ENCODE measurements at places on chromosomes 4 and X. TPM values are rescaled to one million over a fixed set of nuclear protein-coding genes. Genes with fewer than 3 reads are reported as not detected.
A peak's percentile ranks its signal among the peaks of the same experiment; 100 is the strongest.

DNA sequence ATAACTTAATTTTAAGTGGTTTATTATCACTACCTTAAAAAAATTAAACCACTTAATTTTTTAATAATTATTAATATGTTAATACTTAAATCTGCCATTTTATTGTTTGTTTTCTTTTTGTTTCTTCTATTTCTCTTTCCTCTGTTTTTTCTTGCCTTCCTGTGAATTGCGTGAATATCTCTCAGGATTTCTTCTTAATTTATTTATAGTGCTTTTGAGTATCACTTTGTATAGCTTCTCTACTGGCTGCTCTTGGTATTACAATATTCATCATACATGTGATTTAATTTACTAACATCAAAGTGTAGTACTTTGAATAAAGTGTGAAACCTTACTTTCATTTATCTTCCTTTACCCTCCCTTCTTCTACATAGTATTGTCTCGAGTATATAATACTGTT lies 349.5 kb upstream of the CPXCR1 start:
- no peak overlapping the region for H3K27ac ChIP-seq
- no peak overlapping the region for H3K4me3 ChIP-seq
- DNase-seq, result no peak
- no peaks in the 10 kb centered on the region for H3K27me3 ChIP-seq
- H3K4me1 ChIP-seq, result no peaks in the 10 kb centered on the region
- no peaks in the 10 kb centered on the region for H3K36me3 ChIP-seq

The NR3C2 gene
- polyA plus RNA-seq, result 0.09 TPM

The EVC gene
- 0.33 TPM for polyA plus RNA-seq

DNA sequence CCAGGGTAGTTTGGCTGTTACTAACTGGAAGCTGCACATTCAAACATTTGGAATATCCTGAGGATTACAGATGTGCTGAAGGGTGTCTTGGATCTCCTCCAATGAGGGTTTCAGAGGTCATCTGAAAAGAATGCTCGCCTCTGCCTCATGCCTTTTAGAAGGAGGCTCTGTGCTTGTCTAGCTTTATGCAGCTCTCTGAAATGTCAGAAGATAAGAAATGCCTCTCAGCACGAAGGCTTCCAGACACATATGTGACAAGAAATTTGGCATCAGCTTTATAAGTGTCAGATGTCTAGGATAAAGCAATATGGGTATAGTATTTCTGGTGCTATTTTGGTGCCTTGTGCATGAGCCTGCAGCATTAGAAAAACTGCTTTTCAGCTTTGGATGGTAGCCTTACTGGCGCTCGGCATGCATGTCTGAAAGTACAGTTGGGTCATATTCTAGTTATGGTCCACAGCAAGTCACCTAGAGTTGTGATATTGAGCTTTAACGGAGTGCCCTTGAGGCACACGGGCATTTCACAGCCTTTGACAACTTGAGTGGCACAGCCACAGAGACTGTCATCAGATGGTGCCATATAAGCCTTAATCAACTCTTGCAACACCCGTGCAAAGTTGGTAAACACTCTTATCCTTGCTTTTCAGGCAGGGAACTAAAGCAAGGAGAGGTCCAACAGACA lies 70.8 kb upstream of the PGRMC2 start:
- no peaks in the 10 kb centered on the region for H3K36me3 ChIP-seq
- DNase-seq, result no peak
- H3K27me3 ChIP-seq, result no peaks in the 10 kb centered on the region
- H3K4me3 ChIP-seq, result no peak overlapping the region
- H3K4me1 ChIP-seq, result no peaks in the 10 kb centered on the region

DNA sequence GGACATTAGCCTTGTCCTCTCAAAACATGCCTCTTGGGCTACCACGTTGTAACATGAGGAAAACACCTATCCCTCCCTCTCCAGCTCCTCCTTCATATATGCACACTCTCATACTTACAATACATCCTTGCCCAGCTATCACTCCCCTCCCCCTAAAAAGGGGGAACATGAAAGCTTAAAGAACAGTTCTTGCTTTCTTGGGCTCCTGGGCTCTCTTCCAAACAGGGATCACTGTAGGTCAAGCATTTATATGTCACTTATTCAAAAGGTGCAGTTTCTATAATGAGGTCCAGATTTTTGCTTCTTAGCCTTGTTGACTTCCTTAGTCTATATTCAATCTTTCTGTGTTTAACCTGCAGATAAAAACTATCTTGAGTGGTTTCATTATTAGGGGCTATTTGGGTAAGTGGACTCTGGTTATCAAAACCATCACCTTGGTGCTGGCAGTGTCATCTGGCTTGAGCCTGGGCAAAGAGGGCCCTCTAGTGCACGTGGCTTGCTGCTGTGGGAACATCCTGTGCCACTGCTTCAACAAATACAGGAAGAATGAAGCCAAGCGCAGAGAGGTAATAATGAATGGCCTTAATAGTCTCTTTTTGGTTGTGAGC lies 119.4 kb downstream of the AKAP4 start:
- H3K27me3 ChIP-seq, result no peaks in the 10 kb centered on the region
- no peak overlapping the region for H3K27ac ChIP-seq
- DNase-seq, result no peak
- no peaks in the 10 kb centered on the region for H3K36me3 ChIP-seq
- no peak overlapping the region for H3K4me3 ChIP-seq
- H3K4me1 ChIP-seq, result no peaks in the 10 kb centered on the region

DNA sequence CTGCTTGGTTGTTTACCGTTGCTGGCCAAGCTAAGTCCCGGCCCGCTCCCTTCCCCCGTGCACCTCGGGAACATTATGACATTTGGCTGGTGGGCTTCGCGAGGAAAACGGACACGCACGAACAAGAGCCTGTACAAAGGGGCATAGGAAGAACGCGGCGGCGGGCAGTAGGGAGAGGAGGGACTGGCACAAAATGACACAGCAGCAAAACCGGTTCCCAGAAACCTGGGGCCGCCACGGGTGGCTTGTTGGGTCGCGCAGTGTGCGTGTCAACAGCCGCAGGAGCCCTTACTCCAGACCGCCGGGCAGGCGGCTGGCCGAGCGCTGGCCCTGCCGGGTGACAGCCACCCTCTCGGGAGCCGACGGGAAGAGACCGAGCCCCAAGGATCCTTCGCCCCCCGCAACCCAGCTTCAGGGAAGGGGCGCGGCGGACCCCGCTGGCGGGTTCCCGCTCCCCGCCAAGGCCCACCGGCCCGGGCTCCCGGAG lies 1.6 kb upstream of the LIN54 start:
- no peaks in the 10 kb centered on the region for H3K27me3 ChIP-seq
- H3K4me3 ChIP-seq, result peak overlapping the region; percentile 73
- no peaks in the 10 kb centered on the region for H3K36me3 ChIP-seq
- peaks cover 35% of the 10 kb centered on the region for H3K4me1 ChIP-seq
- DNase-seq, result no peak

The ADAMTS3 gene
- not detected for polyA plus RNA-seq

DNA sequence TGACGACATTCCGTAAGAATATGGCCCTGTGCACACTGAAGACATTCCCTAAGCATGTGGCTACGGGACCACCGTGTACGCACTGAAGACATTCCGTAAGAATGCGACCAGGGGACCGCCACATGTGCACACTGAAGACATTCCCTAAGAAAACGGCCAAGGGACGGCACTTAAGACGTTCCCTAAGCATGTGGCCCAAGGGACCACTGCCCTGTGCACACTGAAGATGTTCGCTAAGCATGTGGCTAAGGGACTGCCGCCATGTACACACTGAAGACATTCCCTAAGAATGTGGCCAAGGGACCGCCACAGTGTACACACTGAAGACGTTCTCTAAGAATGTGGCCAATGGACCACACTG lies 21.4 kb downstream of the DHRSX start:
- H3K36me3 ChIP-seq, result peaks cover 2% of the 10 kb centered on the region
- no peak overlapping the region for H3K4me3 ChIP-seq
- no peak overlapping the region for H3K27ac ChIP-seq
- no peaks in the 10 kb centered on the region for H3K27me3 ChIP-seq
- no peaks in the 10 kb centered on the region for H3K4me1 ChIP-seq
- no peak for DNase-seq

DNA sequence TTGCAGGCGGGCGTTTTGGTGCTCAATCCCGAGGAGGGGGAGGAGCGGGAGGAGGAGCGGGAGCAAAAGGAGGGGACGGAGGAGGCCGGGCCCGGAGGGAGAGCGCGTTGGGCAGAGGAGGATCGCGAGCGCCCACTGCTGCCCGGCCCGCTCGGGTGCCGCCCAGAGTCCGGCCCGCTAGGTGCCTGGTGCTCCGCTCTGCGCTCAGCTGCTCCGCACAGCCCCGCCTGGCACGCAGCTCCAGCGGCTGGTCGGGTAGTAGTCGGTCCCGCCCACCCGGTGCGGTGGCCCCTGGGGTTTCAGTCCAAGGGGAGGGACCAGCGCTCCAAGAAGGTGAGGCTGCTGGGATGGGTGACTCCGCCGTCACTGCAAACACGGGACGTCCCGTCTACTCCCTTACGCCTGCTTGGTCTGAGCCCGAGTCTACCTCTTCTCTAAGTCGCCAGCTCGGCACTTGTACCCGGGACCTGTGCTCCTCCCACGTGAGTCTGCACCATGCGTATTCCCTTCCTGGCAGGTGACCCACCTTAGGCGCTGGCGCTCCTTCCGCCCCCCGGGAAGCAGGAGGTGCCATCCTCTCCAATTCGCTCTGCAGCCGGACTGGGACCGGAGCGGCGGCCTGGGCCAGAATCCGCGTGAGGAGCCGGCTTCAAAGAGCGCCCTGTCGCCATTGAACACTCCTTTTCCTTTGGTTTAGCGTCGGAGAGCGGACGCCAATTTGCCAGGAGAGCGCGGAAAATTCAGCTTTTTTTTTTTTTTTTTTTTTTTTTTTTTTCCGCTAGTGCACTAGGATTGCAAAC lies 405 bp upstream of the HS3ST1 start:
- H3K36me3 ChIP-seq, result no peaks in the 10 kb centered on the region
- no peak overlapping the region for H3K27ac ChIP-seq
- DNase-seq, result peak; percentile 59
- peaks cover 43% of the 10 kb centered on the region for H3K27me3 ChIP-seq

GRCh38 chrX:105706041-105706440 lies 116.3 kb upstream of the NRK start:
- H3K27ac ChIP-seq, result no peak overlapping the region
- no peaks in the 10 kb centered on the region for H3K4me1 ChIP-seq
- H3K36me3 ChIP-seq, result no peaks in the 10 kb centered on the region
- H3K4me3 ChIP-seq, result no peak overlapping the region
- H3K27me3 ChIP-seq, result no peaks in the 10 kb centered on the region

GRCh38 chrX:123994730-123995129 lies 33.2 kb downstream of the STAG2 start:
- peak overlapping the region; percentile 75 for H3K27ac ChIP-seq
- H3K27me3 ChIP-seq, result no peaks in the 10 kb centered on the region
- peak; percentile 22 for DNase-seq
- H3K4me3 ChIP-seq, result no peak overlapping the region

DNA sequence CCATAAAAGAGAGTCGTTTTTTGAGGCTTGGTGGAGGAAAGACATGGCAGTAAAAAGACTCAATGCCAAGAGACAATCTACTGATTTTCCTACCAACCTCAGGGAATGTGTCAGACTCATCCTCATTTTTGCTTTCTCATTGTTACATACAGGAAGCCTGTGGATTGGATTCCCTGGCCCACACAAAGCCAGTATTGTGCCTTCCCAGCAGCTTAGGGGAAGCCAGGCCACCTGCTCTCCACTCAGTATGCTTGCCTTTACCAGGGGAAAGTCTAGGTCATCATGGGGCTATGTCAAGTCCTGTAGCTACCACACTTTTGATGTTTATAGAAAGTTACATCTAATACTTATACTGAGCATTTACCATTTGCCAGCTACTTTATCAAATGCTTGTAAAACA lies 11.0 kb downstream of the BMX start:
- H3K4me1 ChIP-seq, result no peaks in the 10 kb centered on the region
- no peak overlapping the region for H3K27ac ChIP-seq
- no peak overlapping the region for H3K4me3 ChIP-seq
- DNase-seq, result no peak
- no peaks in the 10 kb centered on the region for H3K27me3 ChIP-seq

- no peak overlapping the region for H3K4me3 ChIP-seq
- no peaks in the 10 kb centered on the region for H3K36me3 ChIP-seq
- H3K27ac ChIP-seq, result no peak overlapping the region
- no peak for DNase-seq
- H3K4me1 ChIP-seq, result no peaks in the 10 kb centered on the region
Measured at GRCh38 chrX:122418758-122419157, 765.3 kb upstream of the GRIA3 start.

The PLXNB3 gene
- polyA plus RNA-seq, result not detected

DNA sequence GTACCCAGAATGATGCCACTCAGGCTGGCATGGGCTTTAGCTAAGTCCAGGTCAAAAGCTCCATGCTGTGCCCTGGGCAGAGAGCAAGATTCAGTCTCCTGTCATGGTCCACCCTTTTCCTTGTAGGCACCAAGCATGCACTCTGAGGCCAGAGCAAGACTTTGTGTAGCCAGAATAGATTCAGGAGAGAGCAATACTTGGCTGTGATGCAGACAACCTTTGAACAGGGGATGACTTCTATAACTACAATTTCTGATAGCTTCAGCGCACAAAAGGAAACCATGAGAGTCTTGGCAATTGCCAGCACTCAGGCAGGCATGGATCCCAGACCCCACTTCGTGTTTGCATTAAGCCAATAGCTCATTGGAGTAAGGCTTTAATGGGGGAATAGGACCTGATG lies 510.6 kb downstream of the RAB28 start:
- H3K4me3 ChIP-seq, result no peak overlapping the region
- H3K27ac ChIP-seq, result no peak overlapping the region
- no peaks in the 10 kb centered on the region for H3K36me3 ChIP-seq
- DNase-seq, result no peak
- no peaks in the 10 kb centered on the region for H3K27me3 ChIP-seq

The SLC9B1 gene
- 1.5 TPM for polyA plus RNA-seq

GRCh38 chrX:3286196-3286945 lies 60.1 kb downstream of the MXRA5 start:
- no peak for DNase-seq
- H3K4me1 ChIP-seq, result no peaks in the 10 kb centered on the region
- H3K36me3 ChIP-seq, result no peaks in the 10 kb centered on the region

DNA sequence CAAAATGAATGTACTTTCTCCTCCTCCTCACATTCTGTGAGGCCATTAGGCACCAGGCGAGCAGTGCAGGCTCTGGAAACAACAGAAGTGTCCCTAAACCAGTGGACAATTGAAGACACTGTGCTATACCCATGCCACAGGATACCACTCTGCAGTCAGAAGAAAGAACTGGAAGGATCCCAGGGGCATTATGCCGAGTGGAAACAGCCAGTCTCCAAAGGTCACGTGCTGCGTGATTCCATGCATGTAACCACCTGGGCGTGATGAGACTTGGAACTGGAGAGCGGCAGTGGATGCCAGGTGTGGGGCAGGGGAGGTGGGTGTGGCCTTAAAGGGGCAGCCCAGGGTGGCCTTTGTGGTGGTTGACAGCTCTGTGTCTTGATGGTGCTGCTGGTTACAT lies 139.4 kb downstream of the EVC2 start:
- no peaks in the 10 kb centered on the region for H3K4me1 ChIP-seq
- H3K27me3 ChIP-seq, result no peaks in the 10 kb centered on the region
- H3K4me3 ChIP-seq, result no peak overlapping the region
- H3K27ac ChIP-seq, result no peak overlapping the region
- no peaks in the 10 kb centered on the region for H3K36me3 ChIP-seq

DNA sequence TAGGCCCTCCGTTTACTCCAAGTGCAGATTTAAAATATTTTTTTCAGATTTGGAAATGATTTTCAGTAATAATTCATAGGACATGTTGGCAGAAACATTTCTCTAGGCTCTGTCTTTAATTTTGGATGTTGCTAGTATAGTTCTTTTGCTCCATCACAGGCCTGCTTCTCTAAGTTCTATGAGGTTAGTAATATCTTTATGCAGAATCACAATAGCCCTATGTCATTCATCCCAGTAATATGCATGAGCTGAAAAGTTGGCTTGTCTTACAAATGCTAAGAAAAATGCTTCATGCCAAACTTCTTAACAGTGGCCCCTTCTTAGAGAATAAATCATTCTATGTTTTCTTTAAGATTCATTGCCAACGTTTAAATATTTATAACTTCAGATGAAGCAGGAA lies 148.3 kb upstream of the TLL1 start:
- DNase-seq, result no peak
- H3K27ac ChIP-seq, result no peak overlapping the region
- no peaks in the 10 kb centered on the region for H3K27me3 ChIP-seq
- H3K36me3 ChIP-seq, result no peaks in the 10 kb centered on the region
- no peaks in the 10 kb centered on the region for H3K4me1 ChIP-seq

The HTN1 gene
- polyA plus RNA-seq, result not detected
